Sciatic nerve (tissue), 2 donors: ENCODE measurements at places on chromosomes 4 and X. TPM values are rescaled to one million over a fixed set of nuclear protein-coding genes. Genes with fewer than 3 reads are reported as not detected.

The ANTXR2 gene
- total RNA-seq = 94.4 TPM

The NXF2B gene
- not detected for total RNA-seq

The IL2RG gene
- total RNA-seq = 9.9 TPM

The GAGE12F gene
- not detected for total RNA-seq

The DLG3 gene
- total RNA-seq = 14.8 TPM

The FAM47B gene
- not detected for total RNA-seq

The COX7B gene
- total RNA-seq = 107 TPM

The GAK gene
- 96.6 TPM for total RNA-seq

The NPY2R gene
- not detected for total RNA-seq

The TMPRSS11A gene
- not detected for total RNA-seq
